Activated T-cell treated with anti-CD3 and anti-CD28 coated beads, Interleukin-2, amount 50 U/mL, for 1 hour (primary cell): ENCODE measurements at places on chromosomes 7 and 10.

DNA sequence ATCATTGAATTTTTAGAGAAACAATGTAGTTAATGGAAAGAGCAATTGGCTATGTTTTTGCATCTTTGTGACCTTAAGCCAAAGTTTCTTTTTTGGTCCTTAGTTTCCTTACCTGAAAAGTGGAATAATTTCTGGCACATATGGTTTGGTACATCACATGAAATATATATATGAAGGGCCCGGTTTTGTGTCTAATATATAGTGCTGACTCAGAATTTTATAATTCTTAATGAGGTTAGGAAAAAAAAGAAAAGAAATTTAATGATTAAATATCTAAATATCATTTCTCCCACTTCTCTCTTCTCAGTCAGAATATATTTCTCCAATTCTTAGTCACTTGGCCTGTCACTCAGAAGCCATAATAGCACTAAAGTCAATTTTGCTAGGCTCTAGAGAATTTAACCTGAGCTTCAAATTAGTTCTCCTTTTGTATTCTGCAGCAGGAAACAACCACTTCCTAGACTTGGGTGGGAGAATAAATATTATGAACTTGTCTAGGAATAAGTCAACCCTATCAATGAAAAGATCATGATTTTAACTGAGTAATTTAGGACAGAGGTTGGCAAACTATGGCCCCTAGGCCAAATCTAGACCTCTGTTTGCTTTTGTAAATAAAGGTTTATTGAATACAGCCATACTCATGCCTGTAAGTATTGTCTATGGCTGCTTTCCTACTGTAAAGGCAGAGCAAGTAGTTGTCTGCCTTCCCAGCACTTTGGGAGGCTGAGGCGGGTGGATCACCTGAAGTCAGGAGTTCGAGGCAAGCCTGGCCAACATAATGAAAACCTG, 34.6 kb downstream of the PPP1R9A start:
- no peak for DNase-seq

GRCh38 chr10:118471863-118472262, 123.6 kb downstream of the PRLHR start:
- no peak for DNase-seq

DNA sequence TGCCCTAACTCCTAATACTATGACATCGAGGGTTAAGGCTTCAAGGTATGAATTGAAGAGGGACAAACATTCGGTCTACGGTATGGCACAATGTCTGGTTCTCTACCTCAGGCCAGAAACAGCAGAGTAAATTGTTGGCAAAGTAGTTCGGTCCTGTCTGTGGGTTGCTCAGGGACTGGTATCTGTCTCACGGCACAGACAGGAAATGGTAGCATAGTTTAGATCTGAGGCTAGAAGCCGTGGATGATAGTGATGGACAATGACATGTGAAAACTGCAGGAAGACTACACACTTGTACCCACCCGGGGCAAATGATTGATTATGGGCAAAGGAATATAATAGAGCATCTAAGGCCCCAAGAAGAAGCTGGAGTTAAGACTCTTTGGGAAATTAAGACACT, 106.2 kb downstream of the TWIST1 start:
- no peak for DNase-seq

- DNase-seq: no peak
These were observed 44.1 kb downstream of the PAPSS2 start for GRCh38 chr10:87703771-87704170.

- no peak for DNase-seq
These were observed 33.0 kb upstream of the AGR3 start for GRCh38 chr7:16914771-16915170.

DNA sequence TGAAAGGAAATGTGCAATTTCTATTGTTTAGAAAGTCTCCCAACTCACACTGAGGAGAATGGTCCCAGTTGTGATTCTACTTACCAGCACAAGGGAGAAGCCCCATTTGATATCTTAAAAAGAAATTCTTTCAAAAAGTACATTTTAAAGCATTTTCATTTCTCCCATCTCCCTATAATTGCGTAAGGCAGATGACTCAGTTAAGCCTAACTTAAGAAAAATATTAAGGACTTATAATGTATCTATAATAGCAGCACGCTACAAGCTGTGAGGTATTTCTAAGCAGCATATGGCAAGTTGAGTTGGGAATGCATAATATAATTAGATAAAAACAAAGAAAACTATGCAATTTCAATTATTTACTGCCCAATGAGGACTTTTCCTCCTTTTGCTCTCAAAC, 8.5 kb upstream of the NRCAM start:
- DNase-seq: no peak

DNA sequence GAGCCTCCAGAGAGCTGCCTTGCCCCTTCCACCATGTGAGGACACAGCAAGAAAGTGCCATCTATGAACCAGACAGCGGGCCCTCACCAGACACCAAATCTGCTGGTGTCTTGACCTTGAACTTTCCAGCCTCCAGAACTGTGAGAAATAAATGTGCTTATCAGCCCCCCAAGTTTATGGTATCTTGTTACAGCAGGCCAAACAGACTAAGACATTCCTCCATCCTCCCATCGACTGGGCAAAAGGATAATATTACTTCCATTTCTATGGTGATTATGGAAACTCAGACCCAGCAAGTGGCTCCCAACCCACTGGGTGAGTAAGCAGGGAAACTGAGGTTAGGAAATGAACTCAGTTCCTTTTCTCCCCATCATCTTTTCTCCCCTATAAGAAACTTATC, 288.4 kb downstream of the KCNMA1 start:
- no peak for DNase-seq

- no peak for DNase-seq
These were observed 48.9 kb downstream of the PYROXD2 start for GRCh38 chr10:98366062-98366530.

DNA sequence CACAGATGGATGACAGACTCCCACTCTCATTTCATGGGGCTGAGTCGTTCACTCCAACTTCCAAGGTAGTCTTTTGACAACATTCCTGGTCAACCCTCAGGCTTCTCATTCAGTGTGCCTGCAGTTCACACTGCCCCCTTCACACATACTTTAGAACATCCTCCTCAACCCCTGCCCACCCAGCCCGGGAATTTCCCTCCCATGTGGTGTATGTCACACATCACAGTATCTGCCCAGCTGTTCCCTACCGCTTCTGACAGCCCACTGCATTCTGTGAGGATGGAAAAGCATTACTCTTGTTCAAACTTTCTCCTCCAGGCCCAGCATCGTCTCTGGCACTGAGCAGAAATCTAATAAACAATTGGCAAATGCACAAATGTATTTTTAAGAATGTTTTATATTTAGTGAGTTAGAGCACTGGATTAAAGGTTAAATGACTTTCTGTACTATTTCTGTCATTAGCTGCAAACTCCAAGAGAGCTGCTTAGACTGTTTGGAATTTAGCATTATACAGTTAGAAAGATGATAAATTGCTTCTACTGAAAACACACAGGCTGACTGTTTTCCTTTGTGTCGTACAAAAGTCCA, 110.4 kb downstream of the SFMBT2 start:
- DNase-seq: no peak

DNA sequence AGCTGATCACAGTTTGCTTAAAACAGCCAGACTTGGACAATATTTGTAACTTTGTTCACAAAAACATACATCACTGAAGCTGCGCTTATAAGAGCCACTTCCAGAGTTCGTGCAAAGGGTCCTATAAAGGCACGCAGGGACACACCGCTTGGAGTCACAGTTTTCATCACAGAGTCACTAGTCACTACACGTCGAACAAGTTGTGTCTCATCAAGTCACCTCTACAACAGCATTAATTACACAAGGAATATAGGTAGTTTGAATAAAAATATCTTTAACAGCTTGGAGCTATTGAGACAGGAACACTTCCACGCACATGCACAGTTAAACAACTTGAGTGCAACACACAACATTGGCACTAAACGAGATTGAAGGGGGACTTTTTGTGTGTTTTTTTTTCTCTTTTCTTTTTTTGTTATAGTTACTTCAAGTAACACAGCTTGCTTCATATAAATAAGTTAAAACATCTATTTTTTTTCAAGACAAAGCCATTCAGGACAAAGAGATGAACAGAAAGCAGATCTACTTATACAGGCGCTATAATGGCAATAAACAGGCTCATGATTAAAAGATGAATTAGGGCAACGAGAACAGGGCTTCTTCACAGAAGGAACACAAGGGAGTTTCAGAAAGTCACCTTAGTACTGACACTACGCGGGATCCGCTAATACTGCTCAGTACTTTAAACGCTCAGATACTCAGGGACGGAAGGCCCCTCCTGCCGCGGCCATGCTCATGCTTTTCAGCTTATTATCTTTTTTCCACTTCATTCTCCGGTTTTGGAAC, 2.2 kb downstream of the HOXA5 start:
- DNase-seq: no peak

DNA sequence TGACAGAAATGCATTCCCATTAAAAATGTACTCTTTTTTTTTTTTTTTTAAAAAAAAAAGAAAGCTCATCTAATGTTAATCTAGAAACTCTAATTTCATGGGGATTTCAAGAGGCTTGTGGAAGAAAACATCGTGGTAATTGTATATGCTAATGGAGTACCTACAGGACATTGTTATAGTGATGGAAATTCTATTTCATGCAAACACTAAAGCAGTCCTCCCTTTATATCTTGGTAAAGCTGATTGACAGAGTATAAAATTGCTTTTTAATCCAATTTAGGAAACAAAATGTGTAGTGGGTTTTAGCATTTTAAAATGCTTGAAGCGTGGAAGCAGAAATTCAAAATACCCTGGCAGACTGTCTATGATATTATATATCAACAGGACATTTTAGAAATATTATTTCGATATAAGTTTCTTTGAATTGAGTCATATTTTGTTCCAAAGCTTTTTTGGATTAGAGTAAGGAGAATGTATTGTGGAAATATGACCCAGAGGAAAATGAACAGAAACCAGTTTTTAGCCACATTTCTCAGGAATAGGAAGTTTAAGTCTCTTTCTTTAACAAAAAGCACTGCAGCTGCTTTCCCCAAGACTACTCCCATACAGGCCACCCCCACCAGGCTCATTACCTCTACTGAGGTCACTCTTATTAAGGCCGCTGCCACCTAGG, 121.9 kb downstream of the WNT2 start:
- DNase-seq: no peak

DNA sequence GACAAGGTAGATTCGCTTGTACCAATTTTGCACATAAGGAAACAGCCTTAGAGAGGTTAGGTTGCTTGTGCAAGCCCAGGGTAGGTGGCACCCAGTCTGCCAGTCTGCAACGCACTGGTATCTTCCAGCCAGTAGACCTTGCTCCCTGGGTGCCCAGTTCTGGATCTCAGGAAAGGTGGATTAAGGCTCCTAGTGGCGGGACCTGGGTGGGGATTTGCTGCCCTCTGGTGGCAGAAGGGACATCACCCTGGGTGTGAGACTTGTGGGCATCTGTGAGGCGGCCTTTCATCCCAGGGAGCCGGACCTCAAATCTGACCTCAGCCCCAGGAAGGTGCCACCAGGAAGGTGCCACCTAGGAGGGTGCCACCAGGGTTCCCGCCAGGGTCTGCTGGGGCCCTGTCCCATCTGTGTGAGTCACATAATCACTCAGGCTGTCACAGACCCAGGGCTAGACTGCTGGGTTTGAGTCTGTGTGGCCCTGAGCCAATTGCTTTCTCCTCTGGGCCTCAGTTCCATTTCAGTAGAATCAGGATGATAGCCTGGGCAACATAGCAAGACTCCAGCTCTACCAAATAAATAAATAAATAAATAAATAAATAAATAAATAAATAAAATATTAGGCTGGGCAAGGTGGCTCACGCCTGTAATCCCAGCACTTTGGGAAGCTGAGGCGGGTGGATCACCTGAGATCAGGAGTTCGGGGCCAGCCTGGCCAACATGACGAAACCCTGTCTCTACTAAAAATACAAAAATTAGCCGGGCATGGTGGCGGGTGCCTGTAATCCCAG, 5.3 kb upstream of the PRKRIP1 start:
- DNase-seq: peak; percentile 75

DNA sequence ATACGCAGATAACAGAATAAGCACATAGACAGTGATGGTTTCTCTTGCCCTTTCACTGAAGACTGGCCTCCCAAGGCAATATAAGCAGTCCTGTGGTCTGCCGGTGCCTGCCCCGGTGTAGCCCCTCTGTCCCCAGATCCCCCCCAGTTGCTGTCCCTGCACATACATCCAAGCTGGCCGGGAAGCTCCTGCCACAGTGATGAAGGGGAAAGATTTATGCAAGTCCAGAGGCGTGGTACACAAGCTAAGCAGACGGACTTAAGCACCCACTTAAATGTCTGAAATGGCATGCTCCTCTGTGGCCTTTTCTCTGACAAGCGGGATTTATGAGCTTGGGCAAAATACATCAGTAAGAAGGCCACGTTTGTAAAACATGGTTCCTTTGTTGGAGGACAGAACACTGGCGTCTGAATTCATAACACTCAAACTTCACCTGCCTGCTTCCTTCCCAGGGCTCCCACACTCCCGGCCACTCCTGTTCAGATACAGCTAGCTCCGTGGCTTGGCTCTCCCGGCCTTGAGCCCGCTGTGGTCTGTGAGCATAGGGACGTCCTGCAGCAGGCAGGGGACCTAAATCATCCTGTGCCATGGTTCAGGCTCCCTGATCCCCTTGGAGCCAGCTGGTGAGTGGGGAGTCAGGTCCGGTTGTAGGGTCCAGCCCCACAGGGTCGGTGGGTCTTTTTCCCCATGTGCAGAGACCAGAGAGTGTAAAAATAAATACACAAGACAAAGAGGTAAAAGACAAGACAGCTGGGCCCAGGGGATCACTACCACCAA, 61.7 kb upstream of the PPP2R2D start:
- DNase-seq: no peak

GRCh38 chr10:124106241-124106879, 13.0 kb upstream of the CHST15 start:
- no peak for DNase-seq

- no peak for DNase-seq
These were observed 134.5 kb downstream of the DYNC1I1 start for GRCh38 chr7:95906851-95907250.

GRCh38 chr10:45439365-45439764, 65.3 kb downstream of the ALOX5 start:
- DNase-seq: no peak

GRCh38 chr7:489876-490275, 29.8 kb downstream of the PDGFA start:
- DNase-seq: no peak

- DNase-seq: no peak
These were observed 415.3 kb downstream of the SORCS3 start for GRCh38 chr10:105056413-105056812.
